T follicular helper cell (primary cell): ENCODE measurements at places on chromosomes 7 and 10.

DNA sequence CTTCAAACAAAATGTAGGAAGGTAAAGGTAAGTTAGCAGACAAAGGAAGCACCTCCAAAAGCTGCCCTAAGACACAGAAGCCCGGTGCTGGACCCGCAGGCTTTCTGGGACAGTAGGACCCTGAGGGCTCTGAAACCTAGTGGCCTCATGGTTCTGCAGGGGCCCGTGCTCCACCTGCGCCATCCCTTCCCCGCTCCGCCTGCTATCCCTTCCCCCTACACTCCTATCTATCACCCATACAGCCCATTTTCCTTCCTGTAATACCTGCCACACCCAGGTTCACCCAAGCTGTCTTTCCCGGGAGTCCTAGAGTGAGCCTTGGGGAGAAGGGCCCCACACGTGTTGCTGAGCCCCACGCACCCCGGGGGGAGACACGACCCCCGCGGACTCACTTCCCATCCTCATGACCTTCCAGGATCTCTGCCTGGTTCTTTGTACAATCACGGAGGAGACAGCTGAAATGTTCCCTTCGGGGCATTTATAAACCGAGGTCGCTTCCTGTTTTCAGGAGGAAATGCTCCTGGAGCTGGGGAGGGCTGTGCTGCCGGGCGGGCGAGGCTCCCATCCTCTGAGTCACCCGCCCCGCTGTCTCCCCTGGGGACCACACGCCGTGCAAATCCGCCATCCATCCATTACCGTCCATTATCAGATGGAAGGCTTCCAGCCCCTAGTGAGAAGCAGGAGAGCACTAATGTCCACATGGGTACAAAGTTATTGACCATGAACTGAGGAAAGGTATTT, 251.7 kb upstream of the PITRM1 start:
- DNase-seq, result no peak

GRCh38 chr7:47711776-47712175, 129.9 kb upstream of the TNS3 start:
- no peak for DNase-seq

DNA sequence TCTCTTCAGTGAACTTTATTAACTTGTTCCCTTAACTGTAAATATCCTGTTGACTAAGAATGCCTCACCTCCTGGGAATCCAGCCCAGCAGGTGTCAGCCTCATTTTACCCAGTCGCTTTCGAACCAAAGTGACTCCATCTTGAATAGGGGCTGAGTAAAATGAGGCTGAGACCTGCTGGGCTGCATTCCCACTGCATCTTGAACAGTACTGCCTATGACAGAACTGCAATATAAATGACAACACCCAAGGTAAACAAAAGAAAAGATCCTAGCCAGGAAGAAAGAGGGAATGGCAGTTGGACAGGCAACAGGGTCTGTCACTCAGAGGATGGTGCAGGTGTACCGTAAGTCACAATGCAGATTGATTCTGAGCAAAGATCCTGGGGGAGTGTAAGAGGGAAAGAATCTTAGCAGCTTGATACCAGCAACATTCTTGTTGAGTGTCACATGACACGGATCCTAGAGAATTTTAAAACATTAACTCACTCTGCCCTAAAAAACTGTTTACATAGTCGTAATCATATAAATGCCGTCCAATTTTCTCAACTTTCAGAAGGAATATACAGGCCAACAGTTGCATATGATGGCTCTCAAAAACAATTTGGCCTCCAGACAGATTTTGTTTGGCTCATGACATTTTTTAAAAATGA, 4.4 kb upstream of the FAM107B start:
- no peak for DNase-seq

DNA sequence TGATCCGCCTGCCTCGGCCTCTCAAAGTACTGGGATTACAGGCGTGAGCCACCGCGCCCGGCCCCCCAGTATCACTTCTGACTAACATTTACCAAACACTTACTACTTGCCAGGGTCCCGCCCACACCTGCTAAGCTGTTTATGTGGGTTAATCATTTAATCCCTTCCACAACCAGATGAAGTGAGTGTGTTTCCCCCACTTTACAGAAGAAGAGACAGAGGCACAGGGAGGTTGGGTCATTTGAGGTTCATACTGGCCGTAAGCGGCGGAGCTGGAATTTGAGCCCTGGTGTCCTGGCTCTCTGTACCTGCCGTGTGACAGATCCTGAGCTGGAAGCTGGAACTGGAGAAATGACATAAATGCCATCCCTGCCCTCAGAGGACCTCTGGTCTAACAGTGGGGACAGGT, 15.1 kb upstream of the VPS37D start:
- DNase-seq, result no peak

DNA sequence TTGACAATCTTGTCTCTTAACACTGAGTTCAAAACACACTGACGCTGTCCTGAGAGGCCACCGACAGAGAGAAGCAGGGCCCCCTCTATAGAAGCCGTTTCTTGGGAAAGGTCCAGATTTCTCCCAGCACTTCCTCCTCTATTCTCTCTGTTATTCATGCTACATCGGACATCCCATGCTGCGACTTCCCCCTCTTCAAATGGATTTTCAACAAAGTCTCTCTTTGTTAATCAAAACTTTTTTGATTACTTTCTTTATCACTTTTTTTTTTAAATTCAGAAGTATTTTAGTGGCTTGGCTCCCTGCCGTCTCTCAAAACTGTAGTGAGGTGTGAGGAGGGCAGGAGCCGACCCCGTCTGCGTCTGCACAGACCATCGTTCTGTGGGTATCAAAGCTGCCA, 298.9 kb upstream of the PITRM1 start:
- no peak for DNase-seq

DNA sequence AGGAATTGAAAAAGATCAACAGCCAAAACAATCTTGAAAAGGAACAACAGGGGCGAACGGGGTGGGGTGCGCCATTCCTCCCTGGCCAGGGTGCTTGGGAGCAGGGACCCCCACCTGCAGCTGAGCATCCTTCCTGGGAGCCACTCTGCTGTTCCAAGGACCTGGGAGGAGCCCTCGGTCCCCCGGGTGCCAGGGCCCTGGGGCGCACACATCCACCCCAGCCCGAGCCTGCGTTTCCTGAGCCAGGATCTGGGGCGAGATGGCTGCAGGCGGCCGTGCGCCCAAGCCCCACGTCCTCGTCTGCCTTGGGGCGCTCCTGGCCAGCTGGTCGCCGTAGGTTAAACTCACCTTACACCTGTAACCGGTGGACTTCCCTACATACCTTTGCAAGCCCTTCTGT, 10.6 kb downstream of the AP3M1 start:
- no peak for DNase-seq

DNA sequence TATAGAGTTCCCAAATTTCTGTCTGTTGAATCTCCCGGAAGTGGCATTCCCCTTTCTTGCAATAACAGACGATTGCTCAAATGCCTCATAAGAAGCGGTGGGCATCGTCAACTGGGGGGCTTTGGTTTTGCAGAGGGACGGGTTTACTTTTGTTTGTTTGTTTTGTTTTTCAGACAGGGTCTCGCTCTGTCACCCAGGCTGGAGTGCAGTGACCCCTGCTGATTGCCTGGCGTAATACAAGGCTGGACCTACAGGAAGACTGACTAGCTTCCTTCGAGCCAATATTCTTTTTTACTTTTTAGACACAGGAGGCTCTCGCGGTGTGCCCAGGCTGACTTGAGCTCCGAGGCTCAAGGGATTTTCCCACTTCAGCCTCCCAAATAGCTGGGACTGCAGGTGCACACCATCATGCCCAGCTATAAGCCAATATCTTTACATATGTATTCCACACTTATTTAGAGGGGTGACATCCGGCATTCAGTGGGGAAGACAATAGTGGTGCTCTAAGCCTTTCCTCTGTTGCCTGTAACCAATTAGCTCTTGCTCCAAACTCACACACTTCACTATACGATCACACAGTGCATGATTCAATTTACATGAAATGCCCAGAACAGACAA, 58.1 kb downstream of the FHIP2A start:
- peak; percentile 11 for DNase-seq

- no peak for DNase-seq
Measured at GRCh38 chr10:62990126-62990525, 143.0 kb upstream of the NRBF2 start.

DNA sequence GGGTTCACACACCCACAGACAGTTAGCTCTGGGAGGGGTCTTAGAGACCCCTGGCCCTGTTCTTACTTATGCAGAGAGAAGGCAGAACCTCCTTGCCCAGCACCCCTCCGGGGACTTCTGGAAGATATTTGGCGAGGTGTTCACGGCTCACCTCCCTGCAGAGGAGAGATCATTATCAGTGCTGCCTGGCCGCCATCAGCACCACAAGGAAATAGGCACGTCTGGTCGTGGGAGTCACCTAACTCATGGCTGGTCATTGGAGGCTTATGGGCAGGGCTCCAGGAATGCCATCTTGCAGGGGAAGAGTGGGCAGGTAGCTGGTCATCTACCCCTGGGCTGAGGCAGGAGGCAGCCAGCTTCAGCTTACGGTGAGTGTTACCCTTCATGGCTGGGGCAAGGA, 189.4 kb downstream of the RPS24 start:
- no peak for DNase-seq

GRCh38 chr7:2387897-2388636, 15.3 kb upstream of the CHST12 start:
- DNase-seq, result no peak

GRCh38 chr10:45644527-45644926, 28.0 kb downstream of the ZFAND4 start:
- no peak for DNase-seq

- DNase-seq, result no peak
Measured at GRCh38 chr10:69151984-69152383, 28.0 kb downstream of the VPS26A start.

DNA sequence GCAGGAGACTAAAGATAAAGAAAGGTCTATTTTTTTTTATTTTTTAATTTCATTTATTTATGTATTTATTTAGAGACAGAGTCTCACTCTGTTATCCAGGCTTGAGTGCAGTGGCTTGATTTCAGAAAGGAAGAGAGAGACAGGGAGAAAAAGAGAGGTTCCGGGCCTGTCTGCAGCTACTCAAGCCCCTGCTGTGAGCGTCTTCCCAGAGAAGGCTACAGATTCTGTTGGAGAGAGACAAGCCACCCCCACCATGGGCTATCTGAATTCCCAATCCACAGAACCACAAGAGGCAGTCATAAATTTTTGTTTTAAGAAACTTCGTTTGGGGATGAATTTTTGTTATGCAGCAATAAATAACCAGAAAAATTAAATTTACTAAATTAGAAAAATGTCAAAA, 68.1 kb downstream of the CALN1 start:
- no peak for DNase-seq

DNA sequence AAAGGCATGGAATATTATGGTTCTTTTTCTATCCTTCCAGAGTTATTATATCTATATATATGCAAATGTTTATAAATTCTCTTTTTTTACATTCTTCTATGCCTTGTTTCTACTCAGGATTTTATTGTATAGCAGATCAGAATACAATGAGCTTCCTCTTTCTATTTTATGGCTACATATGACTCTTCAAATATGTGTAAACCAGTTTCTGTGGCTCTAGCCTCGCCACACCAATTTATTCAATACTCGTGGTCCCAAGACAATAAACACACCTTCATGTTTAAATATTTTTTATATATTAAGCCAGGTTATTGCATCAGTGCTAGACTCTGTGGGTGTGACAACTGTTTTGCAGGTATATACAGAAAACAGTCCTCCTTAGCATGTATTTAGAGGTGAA, 237.5 kb upstream of the MKLN1 start:
- no peak for DNase-seq

GRCh38 chr10:6473430-6473829, 106.6 kb downstream of the PRKCQ start:
- DNase-seq, result peak; percentile 36

DNA sequence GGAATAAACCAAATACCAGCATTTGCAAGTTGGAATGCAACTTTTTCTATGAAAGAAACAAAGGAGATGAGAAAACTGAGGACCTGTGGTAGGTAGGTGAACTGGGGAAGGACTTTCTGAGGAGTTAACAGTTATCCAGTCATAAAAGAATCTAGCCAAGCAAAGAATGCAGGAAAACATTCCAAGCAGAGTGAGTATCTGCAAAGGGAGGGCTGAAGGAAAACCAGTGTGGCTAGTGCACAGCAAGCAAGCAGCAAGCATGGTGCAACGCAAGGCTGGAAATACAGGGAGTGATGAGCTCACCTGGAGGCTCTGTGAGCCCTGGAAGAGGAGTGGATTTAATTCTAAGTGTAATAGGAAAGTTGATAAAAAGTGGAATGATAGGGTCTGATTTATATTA, 44.0 kb downstream of the RTKN2 start:
- DNase-seq, result no peak

GRCh38 chr7:133945497-133945896, 181.6 kb upstream of the LRGUK start:
- no peak for DNase-seq

DNA sequence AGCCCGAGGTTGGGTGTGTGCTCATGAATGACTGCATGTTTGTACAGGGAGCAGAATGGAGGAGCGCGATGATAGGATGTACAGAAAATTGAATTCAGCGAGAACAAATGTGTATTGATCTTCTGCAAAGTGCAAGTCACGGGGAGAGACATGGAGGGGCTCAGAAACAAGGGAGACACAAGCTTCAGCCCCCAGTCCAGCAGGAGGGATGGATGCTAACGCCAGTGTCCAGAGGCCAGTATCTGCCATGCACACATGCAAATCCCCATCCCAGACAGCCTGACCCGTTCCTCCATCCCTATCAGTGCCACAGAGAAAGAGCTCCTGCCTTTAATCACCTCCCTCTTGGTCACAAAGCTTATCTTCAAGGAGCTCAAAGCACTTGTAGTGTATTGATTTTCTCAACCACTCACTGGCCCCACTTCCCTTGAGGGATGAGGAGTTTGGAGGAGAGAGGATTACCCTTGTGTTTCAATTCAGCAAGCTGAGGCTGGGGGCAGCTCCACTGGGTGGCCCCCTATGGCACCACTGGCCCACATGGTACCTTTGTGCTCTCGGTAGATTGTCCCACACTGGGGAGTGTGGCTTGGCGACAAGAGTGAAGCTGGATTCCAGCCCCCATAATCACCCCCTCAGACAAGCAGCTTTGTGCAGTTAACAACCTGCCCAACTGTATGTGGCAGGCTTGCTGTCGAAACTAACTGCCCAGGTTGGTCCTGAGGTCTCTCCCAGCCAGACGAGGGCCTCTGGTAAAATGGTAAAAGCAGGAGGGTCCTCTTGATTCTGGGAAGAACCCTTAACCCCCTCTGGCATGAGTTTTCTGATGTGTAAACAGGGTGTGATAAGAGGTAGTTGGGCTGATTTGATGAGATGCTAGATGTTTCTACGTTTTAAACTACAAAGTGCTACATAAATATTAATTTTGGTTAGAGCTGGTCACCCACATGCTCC, 151.6 kb upstream of the UNC5B start:
- DNase-seq, result no peak

DNA sequence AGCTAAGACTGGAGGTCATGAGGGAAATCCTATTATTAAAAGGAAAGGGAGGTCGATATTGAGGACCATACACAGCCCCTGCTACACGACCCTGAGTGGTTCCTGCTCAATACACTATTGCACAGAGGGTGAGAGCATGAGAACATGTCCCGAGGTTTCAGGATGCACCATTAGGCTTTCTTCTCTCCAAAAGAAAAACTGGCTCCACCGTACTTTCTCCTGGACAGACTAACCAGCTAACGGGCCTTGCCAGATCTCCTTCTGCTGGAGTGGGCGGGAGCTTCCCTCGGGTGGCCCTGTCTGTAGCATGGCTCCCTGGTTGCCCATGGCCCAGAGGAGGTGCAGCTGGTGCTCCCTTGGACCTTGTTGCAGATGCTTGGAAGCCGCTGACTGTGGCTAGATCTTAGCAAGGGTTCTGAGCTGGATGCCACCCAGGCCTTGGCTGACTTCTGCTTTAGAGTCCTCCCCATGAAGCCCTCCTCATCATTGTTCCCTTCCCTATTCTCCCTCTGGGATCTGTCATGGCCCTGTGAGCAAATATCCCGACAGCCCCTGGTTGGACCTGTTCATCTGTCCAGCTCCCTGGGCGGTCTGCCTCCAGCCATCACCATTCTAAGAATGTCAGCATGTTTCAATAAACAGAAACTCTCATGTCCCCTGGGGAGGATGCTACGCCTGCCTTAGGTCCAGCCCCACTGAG, 52.9 kb upstream of the SHH start:
- no peak for DNase-seq
